Right ventricle myocardium inferior (tissue), 1 donor: ENCODE measurements at places on chromosomes 12 and 14.
A peak's percentile ranks its signal among the peaks of the same experiment; 100 is the strongest.

DNA sequence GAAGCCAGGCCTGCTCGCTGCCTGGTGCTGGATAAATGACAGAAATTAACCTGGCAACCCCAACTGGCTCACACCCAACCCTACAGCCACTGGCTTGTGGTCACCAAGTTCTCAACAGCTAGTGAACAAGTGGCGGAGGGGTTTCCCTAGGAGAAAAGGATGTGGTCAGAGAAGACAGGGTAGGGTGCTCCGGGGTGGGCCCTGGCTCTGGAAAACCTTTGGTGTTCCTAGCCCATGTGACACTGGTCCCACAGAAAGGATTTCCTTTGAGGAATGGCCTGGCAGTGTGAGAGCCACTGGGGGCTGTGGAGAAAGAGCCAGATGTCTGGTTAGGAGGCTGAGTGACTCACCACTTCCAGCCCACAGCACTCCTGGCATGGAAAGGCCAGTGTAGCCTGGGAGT is 8.7 kb downstream of the SYNE3 start:
- no peak for DNase-seq

GRCh38 chr12:56488041-56488955 is at the start of gene GLS2:
GLS2 (minus strand) TSS chr12:56488161; CDS start chr12:56488118, 43 bp downstream.
- DNase-seq = peak; percentile 81

DNA sequence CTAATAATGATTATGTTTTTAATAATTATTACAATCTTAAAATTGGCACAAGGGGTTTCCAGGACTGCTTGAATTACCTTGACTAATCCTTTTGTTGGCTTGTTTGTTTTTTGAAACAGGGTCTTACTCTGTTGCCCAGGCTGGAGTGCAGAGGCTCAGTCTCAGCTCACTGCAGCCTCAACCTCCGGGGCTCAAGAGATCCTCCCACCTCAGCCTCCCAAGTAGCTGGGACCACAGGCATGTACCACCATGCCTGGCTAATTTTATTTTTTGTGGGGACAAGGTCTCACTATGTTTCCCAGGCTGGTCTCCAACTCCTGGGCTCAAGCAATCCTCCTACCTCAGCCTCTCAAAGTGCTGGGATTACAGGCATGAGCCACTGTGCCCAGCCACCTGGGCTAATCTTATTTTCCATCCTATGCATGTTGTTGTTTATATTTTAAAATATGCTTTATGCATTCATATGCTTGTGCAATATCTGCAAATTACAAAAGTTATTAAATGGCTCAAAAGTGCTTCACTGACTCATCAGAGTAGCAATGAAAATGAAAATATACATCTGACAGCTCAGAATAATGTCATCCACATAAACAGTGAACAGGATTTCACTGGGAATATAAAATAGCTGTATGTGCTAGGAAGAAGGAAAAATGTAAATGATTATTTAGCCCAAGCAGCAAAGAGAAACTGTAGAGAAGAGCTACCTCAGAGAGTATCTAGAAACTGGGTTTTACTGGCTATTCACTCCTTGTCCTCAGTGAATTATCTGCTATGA is 24.8 kb upstream of the PLEKHG6 start:
- no peak for DNase-seq

GRCh38 chr12:1666215-1666614 is 24.7 kb upstream of the ADIPOR2 start:
- no peak for DNase-seq

GRCh38 chr12:116093915-116094314 is 183.6 kb downstream of the MED13L start:
- no peak for DNase-seq
